ENCODE measurements at places on chromosomes 11 and 22. TPM values are rescaled to one million over a fixed set of nuclear protein-coding genes. Genes with fewer than 3 reads are reported as not detected.

ZNF202 gene
- 7.8 TPM for total RNA-seq

ACR gene
- not detected for total RNA-seq

WNT11 gene
- total RNA-seq, result not detected

NFRKB gene
- total RNA-seq, result 39.8 TPM

TSPAN18 gene
- 8.2 TPM for total RNA-seq

SOX6 gene
- total RNA-seq, result not detected

TRIM68 gene
- total RNA-seq, result 8.7 TPM

CDON gene
- total RNA-seq, result 2.7 TPM

GNG3 gene
- total RNA-seq, result not detected

DTX4 gene
- 0.07 TPM for total RNA-seq

MMP1 gene
- not detected for total RNA-seq

SCGB1A1 gene
- total RNA-seq, result not detected

ADM2 gene
- total RNA-seq, result 7.3 TPM

C11orf42 gene
- total RNA-seq, result not detected

SEPTIN5 gene
- 0.41 TPM for total RNA-seq

DEUP1 gene
- not detected for total RNA-seq

IGLL5 gene
- not detected for total RNA-seq

MMP11 gene
- 0.70 TPM for total RNA-seq

TIMM10 gene
- 134 TPM for total RNA-seq

NNMT gene
- total RNA-seq, result not detected

ZBTB16 gene
- total RNA-seq, result 7.7 TPM

CBLIF gene
- total RNA-seq, result not detected

LAMTOR1 gene
- 54.3 TPM for total RNA-seq

RASSF10 gene
- not detected for total RNA-seq

XKR3 gene
- not detected for total RNA-seq

SEC14L6 gene
- 0.17 TPM for total RNA-seq

MOGAT2 gene
- total RNA-seq, result not detected

DCDC1 gene
- total RNA-seq, result 0.27 TPM

ARHGAP20 gene
- total RNA-seq, result 0.05 TPM

NEAT1 gene
- 683 TPM for total RNA-seq

TRPM5 gene
- not detected for total RNA-seq

GNAZ gene
- total RNA-seq, result 2.2 TPM

MMP27 gene
- not detected for total RNA-seq

PDE3B gene
- 21.8 TPM for total RNA-seq

F2 gene
- 0.29 TPM for total RNA-seq

VSIG2 gene
- total RNA-seq, result 0.31 TPM

KDM4F gene
- total RNA-seq, result not detected

TEX12 gene
- not detected for total RNA-seq

TNKS1BP1 gene
- 15.1 TPM for total RNA-seq

MMP12 gene
- not detected for total RNA-seq

SMC1B gene
- 1.1 TPM for total RNA-seq

CREB3L1 gene
- not detected for total RNA-seq

Measured in activated CD4-positive, alpha-beta memory T cell treated with anti-CD3 and anti-CD28 coated beads for 36 hours (primary cell).